NB4 (cell line): ENCODE measurements at places on chromosomes 11 and 22.
A peak's percentile ranks its signal among the peaks of the same experiment; 100 is the strongest.

GRCh38 chr22:46084943-46085827, 65.1 kb upstream of the PPARA start:
- DNase-seq: no peak

GRCh38 chr22:45503050-45503815, 550 bp downstream of the FBLN1 start:
- no peak for DNase-seq

DNA sequence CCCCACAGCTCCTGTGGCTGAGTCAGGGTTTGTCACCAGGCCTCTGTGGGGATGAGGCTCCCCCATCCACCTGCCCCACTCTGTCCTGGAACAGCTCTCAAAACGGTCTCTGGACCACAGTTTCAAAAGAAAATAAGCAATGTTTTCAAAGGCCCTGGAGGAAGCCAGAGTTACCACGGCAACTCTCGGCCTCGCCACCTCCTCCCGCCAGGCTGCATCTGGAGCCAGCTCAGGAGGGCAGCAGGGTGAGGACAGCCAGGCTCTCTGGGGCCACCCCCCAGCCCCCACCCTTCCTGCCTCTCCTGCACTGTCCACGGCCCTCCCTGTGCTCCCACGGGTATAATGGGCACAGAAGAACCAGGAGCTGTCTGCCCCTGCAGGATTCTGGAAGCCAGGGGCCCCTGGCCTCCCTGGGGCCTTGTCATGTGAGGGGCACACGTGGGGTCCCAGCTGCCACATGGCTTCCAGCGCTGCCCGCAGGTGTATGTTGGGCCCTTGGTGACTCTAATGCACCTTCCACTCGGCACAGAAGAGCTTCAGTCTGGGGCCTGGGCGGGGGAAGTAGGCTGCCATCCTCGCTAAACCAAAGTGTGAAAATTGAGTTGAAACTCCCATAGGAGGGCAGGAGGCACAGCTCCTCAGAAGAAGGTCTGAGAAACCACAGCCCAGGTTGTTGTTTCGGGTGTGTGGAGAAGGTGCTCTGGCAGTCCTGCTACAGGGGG, 10.3 kb downstream of the CD81 start:
- DNase-seq: no peak

GRCh38 chr11:111795334-111795985, 29.3 kb upstream of the PPP2R1B start:
- DNase-seq: no peak

DNA sequence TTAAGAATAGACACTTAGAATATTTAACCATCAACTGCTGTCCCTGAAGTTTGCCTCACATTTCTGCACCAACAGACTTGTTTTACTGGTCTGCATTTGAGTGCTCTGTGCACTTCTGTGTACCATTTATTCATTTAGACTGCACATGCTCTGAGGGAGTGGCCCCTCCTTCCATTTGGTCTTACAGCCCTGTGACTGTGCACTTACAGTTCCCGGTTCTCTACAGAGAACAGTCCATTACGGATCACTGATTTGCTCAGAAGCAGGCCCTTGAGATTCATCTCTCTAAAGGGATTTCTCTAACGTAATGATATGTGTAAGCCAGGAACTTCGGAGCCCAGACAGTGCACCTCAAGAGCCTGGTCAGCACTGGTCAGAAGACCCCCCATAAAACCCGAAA, 247.3 kb upstream of the BLID start:
- no peak for DNase-seq

- DNase-seq: peak; percentile 70
Measured at GRCh38 chr11:128734103-128734831, 40.4 kb downstream of the FLI1 start.

- DNase-seq: no peak
Measured at GRCh38 chr11:126963603-126964363, 36.8 kb downstream of the KIRREL3 start.

- peak; percentile 43 for DNase-seq
Measured at GRCh38 chr11:2074266-2074825, 64.8 kb downstream of the IGF2 start.

GRCh38 chr11:24723231-24723630, 226.4 kb downstream of the LUZP2 start:
- no peak for DNase-seq

DNA sequence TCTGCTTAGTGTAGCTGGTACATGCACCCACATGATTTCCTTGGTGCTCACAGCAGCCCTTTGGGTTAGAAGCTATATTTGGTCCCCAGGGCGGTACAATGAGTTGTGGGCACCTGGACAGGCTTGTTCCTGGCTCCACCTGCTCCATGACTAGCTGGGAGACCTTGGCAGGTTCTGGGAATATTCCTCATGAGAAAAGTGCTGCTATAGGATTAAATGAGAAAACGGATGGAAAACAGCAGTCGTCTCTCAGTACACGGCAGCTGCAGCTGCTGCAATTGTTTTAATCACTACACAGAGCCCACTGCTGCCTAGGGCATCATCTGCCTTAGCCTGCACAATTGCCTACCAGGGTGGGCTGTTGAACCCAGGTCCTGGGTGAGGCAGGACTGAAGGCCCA, 424.5 kb upstream of the B3GAT1 start:
- DNase-seq: no peak

GRCh38 chr11:119643212-119643875, 85.7 kb downstream of the NECTIN1 start:
- DNase-seq: no peak

DNA sequence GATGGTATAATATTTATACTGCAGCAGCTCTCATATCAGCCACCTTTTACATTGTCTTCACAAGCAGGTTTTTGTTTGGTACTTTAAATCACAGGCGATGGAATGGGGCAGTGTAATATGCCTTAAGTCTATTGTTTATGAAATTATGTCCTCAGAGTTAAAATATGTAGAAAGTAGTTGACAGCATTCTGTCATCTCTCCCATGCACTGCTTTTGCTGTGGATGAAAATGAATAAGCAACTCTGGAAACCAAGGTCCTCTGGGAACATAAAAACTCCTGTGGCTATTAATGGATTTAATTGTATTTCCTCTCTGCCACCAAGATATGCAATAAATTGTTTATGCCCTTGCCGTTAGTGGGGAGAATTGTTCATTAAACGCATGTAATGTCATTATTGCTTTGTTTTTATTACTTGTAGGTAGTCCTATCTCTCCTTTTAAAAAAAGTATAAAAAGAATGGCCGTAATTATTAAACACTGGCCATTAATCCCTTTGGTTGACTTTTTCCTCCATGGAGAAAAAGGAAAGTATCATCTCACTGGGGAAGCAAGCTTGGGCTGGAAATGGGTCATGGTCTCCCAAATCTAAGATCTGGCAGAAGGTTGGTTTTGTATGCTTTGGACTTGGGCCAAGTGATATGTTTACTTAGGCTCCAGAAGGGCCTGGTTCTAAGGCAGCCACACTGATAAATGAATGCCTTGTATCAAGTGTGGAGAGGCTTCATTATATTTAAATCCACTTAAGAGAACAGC, 13.1 kb downstream of the PACS1 start:
- DNase-seq: no peak

DNA sequence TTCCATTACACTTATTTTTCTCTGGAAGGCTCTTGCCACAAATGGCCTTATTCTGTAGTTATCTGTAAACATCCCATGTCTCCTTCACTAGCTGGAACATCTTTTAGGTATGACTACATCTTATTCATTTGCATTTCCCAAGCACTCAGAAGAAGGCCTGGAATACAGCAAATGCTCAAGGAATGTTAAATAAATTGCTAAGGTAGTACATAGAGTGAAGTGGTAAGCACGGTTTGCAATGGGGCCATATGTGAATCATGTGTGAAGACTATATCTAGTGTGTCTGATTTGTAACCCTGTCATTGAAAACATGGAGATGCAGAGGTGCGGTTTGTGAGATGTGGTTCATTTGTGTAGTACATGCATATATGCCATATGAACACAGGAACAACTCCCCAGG, 33.5 kb downstream of the GDPD4 start:
- DNase-seq: no peak

- peak; percentile 90 for DNase-seq
Measured at GRCh38 chr11:45180848-45181192, 34.4 kb downstream of the PRDM11 start.

GRCh38 chr11:127118811-127119210, 118.2 kb upstream of the KIRREL3 start:
- no peak for DNase-seq
